ENCODE measurements at places on chromosomes 5 and 9. TPM values are rescaled to one million over a fixed set of nuclear protein-coding genes. Genes with fewer than 3 reads are reported as not detected.

Gene FOXD4
- total RNA-seq: not detected

DNA sequence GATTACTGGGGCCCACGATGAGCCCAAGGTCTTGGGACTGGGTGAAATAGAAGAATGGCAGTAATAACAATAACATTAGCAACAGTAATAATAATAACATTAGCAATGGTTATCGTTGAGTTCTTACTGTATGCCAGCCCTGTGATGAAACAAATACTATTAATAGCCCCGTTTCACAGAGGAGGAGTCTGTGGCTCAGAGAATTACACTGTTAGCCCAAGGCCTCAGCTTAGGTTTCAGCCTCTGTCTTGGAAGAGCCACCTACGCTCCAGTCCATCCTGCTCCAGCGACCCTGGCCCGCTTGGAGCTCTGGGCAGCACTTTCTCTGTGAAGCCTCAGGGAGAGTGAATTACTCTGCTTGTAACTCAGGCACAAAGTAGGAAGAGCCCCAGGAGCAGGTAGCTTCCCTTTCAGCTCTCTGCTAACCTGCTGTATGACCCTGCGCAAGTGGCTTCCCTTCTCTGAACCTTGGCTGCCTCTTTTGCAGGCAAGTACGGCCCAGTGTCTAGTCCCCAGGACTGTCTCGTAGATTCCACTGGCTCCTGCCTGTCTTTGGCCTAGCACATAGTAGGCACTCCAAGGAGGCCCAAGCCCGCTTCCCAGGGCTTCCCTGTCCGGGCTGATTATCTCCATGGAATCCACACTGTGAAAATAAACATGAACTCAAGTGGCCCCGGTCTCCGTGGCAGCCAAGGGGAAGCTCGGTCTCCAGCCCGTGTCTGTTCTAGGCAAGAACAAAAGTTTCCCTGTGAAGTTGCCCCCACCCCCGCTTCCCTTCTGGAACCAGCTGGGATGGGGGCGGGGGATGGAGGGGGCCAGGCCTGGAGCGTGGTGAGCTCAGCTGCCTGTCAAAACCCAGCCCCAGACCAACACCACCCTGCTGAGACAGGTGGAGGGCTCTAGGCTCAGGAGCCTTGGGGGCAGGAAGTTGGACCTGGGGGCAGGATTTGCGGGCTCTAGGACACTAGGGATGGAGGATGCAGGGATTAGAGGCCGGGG, 26.2 kb upstream of the LMX1B start:
- H3K4me3 ChIP-seq: no peak overlapping the region
- no peaks in the 10 kb centered on the region for H3K36me3 ChIP-seq
- H3K27me3 ChIP-seq: no peaks in the 10 kb centered on the region
- H3K27ac ChIP-seq: no peak overlapping the region
- DNase-seq: no peak

DNA sequence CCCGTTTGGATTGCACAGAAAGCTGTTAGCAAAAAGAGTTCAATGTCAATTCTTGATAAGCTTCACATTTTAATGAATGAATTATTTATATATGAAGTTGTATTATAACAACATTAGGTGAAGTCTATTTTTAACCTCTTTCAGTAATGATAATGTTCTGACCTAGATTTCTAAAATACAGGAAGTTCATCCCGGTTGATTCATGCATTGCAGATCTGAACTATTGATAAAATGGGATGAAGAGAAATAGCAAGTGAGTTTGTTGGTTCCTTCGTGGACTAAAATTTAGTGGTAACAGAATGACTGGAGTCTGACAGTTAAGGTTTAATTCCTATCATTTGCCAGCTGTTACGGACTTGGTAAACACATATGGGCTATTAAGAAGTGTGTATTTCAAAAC, 180.5 kb downstream of the PCSK1 start:
- no peak overlapping the region for H3K4me3 ChIP-seq
- DNase-seq: no peak
- peaks cover 5% of the 10 kb centered on the region for H3K4me1 ChIP-seq
- no peaks in the 10 kb centered on the region for H3K27me3 ChIP-seq
- no peak overlapping the region for H3K27ac ChIP-seq

- no peak overlapping the region for H3K4me3 ChIP-seq
- H3K27ac ChIP-seq: no peak overlapping the region
- DNase-seq: no peak
- H3K36me3 ChIP-seq: no peaks in the 10 kb centered on the region
Measured at GRCh38 chr5:168472329-168472728, 13.9 kb upstream of the RARS1 start.

DNA sequence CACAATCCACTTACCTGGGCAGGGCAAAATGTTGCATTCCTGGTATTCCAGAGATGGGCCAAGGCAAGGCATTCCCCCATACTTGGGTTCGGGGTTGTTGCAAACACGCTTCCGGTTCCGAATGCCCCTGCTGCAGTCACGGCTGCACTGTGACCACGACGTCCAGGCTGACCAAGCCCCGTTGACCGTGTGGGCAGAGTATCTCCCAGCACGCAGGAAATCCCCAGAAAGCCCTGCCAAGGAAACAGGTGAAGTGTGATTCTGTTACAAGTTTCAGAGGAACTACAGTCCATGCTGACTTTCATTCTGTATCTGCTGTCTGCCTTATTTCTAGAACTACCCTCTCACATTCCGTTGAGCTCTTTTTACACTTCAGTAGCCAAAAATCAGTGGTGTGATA, 483.0 kb downstream of the SEMA5A start:
- no peak for DNase-seq
- no peaks in the 10 kb centered on the region for H3K27me3 ChIP-seq
- H3K4me1 ChIP-seq: no peaks in the 10 kb centered on the region
- H3K36me3 ChIP-seq: no peaks in the 10 kb centered on the region
- no peak overlapping the region for H3K4me3 ChIP-seq
- no peak overlapping the region for H3K27ac ChIP-seq

- H3K27ac ChIP-seq: no peak overlapping the region
- H3K4me1 ChIP-seq: no peaks in the 10 kb centered on the region
- no peak overlapping the region for H3K4me3 ChIP-seq
- no peaks in the 10 kb centered on the region for H3K27me3 ChIP-seq
- peak; percentile 77 for DNase-seq
Measured at GRCh38 chr5:4879693-4880303, 260.3 kb upstream of the ADAMTS16 start.

- H3K4me1 ChIP-seq: peaks cover 5% of the 10 kb centered on the region
- no peak overlapping the region for H3K27ac ChIP-seq
- no peaks in the 10 kb centered on the region for H3K36me3 ChIP-seq
- H3K27me3 ChIP-seq: no peaks in the 10 kb centered on the region
- peak; percentile 85 for DNase-seq
Measured at GRCh38 chr5:137075163-137075970, 423.8 kb downstream of the SPOCK1 start.

DNA sequence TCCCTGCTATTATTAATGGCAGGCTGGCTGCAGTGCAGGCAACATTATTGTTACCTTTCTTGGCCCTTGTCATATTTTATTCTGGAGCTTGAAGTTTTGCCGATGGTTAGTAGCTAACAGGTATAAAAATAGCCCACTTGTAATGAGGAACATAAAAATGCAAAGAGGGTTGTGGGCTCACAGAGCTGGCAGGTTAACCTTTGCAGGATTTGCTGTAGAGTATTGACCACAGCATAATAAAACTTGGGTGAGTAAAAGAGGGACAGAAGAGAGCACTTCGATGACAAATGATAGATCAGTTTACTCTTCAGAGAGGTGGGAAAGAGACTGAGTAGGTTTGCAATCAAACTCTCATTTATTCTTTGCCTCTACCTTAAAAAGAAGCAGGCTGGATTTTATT, 49.7 kb upstream of the SGCD start:
- no peaks in the 10 kb centered on the region for H3K27me3 ChIP-seq
- H3K27ac ChIP-seq: no peak overlapping the region
- H3K36me3 ChIP-seq: no peaks in the 10 kb centered on the region
- H3K4me3 ChIP-seq: no peak overlapping the region
- H3K4me1 ChIP-seq: peaks cover 6% of the 10 kb centered on the region

Measured in neural progenitor cell (in vitro differentiated cells).